ENCODE measurements at places on chromosomes 7 and 10. TPM values are rescaled to one million over a fixed set of nuclear protein-coding genes. Genes with fewer than 3 reads are reported as not detected.

DNA sequence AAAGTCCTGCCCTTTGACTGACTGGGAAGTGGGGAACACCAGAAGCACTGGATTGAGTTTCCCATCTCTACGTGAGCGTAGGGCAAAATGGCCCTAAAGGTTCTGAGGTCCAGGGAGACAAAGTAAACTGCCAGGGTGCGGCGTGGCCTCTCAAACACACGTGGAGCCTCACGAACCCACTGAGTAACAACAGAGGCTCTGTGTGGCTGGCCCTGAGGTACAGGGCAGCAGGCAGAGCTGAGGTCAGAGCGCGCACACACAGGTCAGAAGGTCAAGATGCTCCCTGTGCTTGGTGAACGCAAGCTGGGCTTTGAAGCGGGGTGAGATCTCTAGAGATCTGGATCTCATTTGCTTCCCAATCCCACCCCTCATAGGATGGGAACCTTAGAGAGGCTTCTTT is 99.0 kb upstream of the ZMIZ1 start:
- no peak for DNase-seq

- DNase-seq, result no peak
Observed at GRCh38 chr7:1059200-1060091, 15.1 kb downstream of the GPR146 start.

DNA sequence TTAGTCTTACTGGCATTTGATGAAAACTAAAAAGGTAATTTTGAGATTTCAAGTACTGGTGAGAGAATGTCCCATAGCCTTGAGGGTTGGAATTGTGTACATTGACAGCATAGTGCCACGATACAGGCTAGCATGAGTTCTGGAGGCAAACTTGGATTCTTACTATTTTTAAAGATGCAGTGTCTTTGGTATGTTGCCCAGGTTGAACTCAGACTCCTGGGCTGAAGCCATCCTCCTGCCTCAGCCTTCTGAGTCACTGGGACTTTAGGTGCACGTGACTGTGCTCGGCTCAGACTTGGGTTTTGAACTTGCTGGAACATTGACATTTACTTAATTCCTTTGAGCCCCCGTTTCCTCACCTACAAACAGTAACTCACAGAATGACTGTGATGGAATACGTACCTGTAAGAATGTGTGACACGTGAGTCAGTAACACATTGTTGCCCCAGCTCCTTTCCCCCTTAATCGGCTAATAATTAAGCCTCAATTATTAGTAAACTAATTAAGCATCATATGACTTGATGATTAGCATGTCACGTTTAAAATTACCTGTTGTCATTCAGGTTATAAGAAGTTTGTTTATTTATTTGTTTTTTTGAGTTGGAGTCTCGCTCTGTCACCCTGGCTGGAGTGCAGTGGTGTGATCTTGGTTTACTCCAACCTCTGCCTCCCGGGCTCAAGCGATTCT is 10.6 kb downstream of the DNAJB6 start:
- DNase-seq, result peak; percentile 40

DNA sequence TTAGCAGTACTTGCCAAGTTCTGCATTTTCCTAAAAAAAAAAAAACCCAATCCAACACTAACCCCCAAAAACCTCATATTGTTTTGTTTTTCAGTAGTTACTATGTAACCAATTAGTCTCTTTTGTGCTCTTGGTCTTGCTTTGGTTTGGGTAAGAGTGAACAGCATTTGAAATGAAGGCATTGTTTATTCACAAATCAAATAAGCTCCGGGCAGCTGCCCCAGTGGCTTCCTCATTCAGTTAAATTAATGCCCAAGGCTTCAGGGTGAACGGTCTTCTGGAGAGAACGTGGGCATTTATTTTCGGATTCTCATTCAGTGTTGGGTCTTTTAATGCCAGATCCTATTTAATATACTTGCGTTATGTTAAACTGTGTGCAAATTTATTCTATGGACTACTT is 108.7 kb downstream of the GFRA1 start:
- no peak for DNase-seq

Gene ETV1
- 136 TPM for total RNA-seq

Measured in mucosa of gallbladder (tissue), 1 donor.